Lung (tissue), 17 donors: ENCODE measurements at places on chromosomes 6 and 20. TPM values are rescaled to one million over a fixed set of nuclear protein-coding genes. Genes with fewer than 3 reads are reported as not detected.

RPP21 gene
- total RNA-seq, result 37.6 TPM

DNA sequence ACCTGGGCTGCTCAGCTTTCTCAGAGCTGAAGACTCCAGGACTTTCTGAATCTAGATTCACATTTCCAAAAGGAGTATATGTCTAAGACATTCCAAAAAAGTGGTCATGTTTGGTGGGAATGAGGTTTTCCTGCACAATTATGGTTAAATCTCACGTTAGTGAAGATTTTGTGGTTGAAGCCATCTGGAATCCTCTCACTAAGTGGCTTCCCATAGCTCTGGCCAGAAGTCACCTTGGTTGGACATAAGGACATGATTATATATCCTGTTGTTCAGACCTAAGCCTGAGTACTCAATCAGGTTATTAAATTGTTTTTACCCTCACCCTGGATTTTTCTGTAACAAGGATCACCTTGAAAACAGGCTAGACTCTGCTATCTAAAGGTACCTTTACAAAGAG lies 176.1 kb upstream of the PLN start:
- H3K27ac ChIP-seq, result peak overlapping the region; percentile 96
- H3K4me1 ChIP-seq, result no peaks in the 10 kb centered on the region
- DNase-seq, result no peak
- no peak overlapping the region for H3K4me3 ChIP-seq

DNA sequence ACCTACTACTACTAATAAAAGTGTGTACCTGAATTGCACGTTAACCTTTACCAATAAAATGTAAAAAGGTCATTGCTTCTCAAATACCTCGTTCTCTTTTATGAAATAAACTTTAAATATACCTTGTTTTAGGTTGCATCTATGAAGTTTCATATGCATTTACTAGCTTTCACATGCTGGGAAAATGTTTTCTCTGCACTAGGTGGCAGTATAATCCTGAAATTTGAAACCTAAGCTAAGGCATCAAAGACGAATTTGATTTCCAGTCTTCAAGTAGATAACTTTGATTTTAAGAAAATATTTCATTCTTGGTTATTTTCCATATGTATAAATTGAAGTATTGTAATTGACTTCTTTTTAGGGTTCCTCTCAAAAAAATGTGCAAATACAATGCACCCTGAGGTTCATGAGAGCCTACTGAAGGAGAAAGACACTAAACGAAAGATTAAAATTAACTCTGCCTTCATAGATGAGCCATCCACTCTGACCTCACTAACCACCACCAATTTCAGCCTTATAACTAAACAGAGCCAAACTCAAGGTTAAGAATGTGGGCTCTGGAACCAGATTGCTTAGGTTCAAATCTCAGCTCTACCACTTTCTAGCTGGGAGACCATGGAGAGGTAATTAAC lies 7.3 kb upstream of the COL9A1 start:
- no peaks in the 10 kb centered on the region for H3K27me3 ChIP-seq
- DNase-seq, result no peak
- no peak overlapping the region for H3K4me3 ChIP-seq
- no peaks in the 10 kb centered on the region for H3K36me3 ChIP-seq
- H3K4me1 ChIP-seq, result no peaks in the 10 kb centered on the region

GRCh38 chr20:49896204-49896603 lies 19.1 kb downstream of the SPATA2 start:
- H3K4me3 ChIP-seq, result no peak overlapping the region
- H3K36me3 ChIP-seq, result no peaks in the 10 kb centered on the region
- H3K27ac ChIP-seq, result no peak overlapping the region
- no peaks in the 10 kb centered on the region for H3K27me3 ChIP-seq

- no peak overlapping the region for H3K27ac ChIP-seq
- no peaks in the 10 kb centered on the region for H3K4me1 ChIP-seq
- no peak for DNase-seq
- no peaks in the 10 kb centered on the region for H3K36me3 ChIP-seq
These were observed 560.7 kb upstream of the NOX3 start for GRCh38 chr6:156016186-156016976.

GRCh38 chr6:150038202-150039062 lies 13.1 kb upstream of the RAET1L start:
- DNase-seq, result no peak
- H3K4me3 ChIP-seq, result no peak overlapping the region
- peaks cover 6% of the 10 kb centered on the region for H3K4me1 ChIP-seq
- H3K27me3 ChIP-seq, result no peaks in the 10 kb centered on the region
